ENCODE measurements at places on chromosomes 7 and 10.
A peak's percentile ranks its signal among the peaks of the same experiment; 100 is the strongest.

DNA sequence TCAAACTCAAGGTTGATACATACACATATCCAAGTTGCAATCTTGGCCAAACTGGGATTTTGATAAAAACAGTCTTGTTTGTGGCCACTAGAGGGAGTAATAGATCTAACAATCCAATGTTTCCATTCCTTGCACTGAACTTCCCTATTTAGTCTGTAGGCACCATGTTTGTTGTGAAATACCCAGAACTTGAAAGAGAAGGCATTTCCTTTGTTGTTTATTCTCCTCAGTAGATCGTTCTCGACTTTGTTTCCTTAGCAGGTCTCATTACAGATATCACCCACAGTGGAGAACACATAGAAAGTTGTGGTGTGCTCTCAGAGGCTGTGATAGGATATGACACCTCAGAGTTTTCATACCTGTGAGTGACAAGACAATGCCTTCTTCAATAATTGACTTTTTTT, 70.3 kb upstream of the MXI1 start:
- DNase-seq = no peak

DNA sequence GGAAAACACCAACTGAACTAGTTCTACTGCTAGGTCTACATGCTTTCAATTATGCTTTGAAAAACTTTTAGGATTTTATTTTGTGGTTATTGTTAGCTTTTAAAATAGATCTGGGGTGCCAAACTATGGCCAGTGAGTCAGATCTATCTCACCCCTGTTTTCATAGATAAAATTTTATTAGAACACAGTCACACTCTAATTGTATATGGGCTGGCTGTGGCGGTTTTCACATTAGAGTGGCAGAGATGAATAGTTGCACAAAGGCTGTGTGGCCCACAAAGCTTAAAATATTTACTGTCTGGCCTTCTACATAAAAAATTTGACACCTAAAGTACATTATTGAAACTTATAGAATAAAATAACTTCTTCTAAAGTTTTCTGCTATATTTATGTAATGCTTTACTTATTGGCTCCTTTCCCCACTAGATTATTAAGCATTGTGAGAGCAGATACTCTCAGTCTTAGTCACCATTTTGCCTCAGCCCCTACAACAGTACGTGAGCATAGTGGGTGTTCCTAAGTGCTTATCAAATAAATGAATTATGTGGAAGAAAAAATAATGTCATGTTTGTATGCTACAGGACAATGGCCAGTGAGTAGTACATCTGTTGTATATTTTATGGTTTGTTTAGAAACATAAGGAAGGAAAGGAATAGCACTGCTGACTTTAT, 5.4 kb upstream of the SUV39H2 start:
- no peak for DNase-seq

DNA sequence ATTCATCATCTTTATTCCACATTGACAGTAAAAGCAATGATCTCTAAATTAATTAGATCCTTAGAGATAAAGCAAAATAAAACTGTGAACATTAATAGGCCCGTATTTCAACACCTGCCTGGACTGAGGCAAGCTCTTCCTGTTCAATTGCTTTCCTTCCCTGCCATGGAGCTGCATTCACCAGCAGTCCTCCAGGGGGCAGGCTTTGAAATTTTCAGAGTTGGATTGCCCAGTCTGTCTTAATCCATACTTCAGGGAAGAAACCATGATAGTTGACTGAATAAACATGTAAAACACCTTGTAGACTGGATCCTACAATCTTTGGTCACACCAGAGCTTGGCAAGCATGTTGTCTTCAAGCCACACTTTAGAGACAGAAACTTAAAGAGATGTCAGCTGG, 936.6 kb downstream of the NRG3 start:
- no peak for DNase-seq

GRCh38 chr7:145692237-145692950, 424.2 kb upstream of the CNTNAP2 start:
- DNase-seq = no peak

- DNase-seq = no peak
Measured at GRCh38 chr10:44416021-44416771, 31.3 kb upstream of the CXCL12 start.

DNA sequence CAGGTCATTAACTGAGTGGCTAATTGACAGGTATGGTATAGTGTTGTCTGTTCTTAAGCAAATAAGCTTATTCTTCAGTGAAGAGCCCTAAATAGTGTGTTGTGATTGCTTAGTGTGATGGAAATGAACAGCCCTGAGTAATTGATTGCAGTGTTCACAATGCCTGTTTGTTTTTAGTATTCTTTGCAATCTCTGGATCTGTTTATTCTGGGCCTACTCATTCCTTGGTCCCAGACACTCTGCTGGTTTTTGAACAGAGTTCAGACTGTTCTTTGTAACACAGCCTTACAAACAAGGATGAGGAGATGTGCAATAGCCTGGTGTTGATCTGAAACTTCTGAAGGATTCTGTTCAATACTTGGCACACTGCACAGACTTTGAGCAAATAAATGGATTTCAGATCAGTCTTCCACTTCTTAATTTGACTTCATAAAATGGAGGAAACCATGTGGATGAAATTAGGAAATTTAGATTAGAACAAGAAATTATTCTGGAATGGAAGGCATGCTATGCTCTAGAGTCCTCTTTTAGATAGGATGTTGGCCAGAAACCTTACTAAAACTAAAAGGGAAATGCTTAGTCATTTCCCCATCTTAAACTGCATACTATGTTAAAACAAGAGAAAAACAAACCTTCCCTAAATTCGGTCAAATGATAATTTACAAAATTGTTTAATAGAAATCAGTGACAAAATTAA, 444.2 kb upstream of the SEMA3D start:
- no peak for DNase-seq

- DNase-seq = no peak
Measured at GRCh38 chr7:132354527-132354926, 221.7 kb downstream of the PLXNA4 start.

- no peak for DNase-seq
Measured at GRCh38 chr10:45460235-45460878, 86.3 kb downstream of the ALOX5 start.

DNA sequence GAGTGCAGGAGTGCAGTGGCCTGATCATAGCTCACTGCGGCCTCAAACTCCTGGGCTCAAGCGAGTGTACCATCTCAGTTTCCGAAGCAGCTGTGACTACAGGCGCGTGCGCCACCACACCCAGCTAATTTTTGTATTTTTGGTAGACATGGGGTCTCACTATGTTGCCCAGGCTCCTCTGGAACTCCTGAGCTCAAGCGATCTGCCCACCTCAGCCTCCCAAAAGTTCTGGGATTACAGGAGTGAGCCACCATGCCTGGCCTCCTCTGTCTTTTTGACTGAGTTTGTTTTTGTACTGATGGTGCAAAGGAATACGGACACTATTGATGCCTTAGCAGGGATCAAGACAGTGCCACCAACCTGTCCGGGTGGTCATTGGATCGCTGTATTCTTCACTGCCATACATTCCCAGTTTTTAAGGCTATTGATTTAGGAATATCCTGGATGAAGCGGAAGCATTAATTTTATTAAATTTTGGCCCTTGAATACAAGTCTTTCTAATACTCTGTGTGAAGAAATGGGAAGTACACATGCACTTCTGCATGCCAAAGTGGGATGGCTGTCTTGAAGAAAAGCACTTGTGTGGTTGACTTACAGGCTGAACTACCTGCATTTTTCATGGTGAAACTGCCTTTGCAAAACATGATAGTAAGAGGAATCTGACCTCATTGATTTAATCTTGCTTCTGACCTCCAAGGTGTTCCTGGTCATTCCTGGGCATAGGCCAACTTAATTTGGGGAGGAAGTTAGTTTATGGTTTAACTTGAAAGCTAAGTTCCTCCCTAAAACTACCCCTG, 2.1 kb upstream of the CUL2 start:
- DNase-seq = no peak

DNA sequence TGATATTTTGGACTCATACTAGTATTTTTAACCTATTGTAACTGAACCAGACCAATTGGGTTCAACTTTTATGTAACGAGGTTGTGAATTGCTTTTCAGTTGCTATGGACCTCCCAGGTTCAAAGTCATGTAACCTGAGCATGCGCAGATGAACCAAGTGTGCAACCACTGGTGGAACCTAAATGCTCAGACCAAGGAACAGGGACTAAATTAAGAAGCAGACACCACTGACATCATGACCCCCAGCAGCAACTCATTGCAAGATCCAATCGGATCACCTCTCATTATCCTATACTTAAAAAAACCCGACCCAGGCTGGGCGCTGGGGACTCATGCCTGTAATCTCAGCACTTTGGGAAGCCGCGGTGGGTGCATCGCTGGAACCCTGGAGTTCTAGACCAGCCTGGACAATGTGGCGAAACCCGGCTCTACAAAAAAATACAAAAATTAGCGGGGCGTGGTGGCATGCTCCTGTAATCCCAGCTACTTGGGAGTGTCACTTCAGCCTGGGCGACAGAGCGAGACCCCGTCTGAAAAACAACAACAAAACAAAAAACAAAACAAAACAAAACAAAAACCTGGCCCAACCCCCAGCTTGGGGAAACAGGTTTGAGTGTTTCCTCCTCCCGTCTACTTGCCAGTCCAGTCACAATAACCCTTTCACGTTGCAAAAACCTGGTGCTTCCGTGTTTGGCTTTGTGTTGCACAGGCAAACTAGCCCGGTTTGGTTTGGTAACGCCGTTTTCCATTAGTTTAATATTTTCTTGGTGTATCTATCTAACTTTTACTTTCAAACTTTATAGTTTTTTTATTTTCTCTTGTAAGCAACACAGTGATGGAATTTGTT, 11.3 kb upstream of the ZNF518A start:
- DNase-seq = no peak

GRCh38 chr7:26202019-26202990, 760 bp downstream of the CBX3 start:
- DNase-seq = peak; percentile 32

DNA sequence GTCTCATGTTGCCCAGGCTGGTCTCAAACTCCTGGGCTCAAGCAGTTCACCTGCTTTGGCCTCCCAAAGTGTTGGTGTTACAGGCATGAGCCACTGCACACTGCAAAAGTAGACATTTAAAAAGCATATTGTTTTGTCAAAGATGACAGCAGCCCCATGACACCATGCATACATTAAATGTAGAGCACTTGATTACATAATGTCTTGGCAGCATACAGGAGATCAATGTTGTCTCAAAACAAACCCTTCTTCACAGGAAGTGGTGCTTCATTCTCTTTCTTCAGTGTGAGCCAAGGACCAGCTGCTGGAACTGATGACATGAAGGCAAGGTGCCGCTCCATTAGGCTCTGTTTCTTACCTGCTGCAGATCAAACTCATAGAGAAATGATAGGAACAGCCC, 218.4 kb downstream of the KLF6 start:
- no peak for DNase-seq

DNA sequence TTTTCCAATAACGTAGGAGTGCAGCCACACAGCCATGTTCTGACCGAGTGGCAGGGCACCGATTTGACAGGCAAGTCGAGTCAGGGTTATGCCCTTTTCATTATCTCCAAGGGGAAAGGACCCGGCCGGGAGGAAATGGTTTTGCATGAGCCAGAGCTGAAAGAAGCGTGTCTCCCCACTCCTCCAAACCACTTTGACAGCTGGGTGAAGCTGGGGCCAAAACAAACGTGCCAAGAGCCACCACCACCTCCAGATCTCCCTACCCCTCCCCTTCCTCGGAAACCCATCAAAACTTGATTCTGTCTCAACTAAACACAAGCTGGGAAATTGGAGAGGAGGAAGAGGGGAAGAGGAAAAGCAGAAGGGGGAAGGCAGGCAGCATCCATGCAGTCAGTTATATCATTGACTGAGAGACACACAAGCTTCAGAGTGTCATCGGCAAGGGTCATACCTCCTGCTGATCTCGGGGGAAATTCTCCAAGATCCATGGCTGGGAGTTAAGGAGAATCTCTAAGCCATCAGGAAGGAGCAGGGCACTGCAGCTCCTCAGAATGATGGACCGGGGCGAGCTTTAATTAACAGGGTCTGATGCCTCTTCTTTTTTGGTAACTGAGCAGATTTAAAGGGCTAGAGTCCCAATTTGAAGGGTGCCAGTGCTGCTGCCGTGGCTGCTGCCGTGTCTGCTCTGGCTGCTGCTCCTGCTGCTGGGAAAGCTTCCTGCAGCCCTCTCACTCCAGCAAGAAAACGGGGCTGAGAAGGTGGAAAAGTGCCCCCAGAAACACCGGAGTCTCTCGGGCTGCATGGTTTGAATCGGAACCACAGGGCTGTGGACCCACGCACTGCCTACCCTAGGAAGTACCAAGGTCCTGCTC, 34.7 kb upstream of the CALN1 start:
- no peak for DNase-seq

GRCh38 chr10:114271075-114271778, 32.2 kb downstream of the VWA2 start:
- no peak for DNase-seq

DNA sequence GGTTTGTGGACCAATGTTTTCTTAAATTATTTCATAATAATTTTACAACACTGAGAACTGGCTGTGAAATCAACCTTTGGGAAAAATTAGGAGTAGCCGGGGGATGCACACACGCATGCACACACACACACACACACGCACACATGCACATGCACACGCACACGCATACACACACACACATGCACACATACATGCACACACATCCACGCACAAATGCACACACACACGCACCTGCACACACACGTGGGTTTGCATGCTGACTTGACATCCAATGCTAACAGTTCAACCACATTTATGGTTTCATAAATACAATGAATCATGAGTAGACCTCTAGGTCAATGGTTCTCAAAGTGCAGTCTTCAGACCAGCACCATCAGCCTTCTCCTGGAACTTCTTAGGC, 354.1 kb downstream of the DPP6 start:
- DNase-seq = no peak

DNA sequence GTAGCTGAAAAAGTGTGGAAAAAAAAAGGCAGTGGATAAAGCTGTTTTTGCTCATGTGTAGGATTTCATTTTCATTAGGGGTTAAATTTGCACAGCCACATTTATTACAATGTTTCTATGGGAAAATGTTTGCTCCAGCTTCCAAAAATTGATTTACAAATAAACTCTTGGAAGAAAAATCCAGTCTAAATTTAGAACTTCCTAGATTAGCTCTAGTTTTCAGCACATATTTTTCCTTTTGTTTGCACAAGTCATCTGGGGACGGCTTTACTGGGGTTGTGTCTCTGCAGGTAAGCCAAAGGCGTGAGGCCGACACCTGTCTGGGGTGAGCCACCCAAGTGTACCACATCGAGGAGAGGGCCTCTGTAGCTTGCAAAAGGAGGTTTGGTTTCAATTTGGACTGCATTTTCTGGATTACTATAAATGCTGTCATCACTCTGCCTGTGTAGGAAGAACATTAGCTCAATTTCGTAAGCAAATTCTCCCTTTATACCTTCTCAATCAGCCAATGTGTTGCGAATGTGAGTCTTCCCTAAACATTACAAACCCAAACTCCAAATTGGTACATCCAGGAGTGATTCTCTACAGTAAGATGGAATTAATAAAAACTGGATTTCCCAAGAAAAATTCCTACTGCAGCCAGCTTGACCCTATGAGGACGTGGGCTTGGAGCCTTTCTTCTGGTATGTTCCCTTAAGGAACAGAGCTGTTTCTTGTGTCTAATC, 89.5 kb upstream of the ZNF438 start:
- no peak for DNase-seq

All from stimulated activated CD4-positive, alpha-beta T cell treated with anti-CD3 and anti-CD28 coated beads, Interleukin-15, amount 100 ng/mL, for 1 hour (primary cell).